Stimulated activated CD8-positive, alpha-beta memory T cell treated with anti-CD3 and anti-CD28 coated beads, Interleukin-12 subunit alpha, Interleukin-12 subunit beta, amount 100 ng/mL, for 4 hours (primary cell): ENCODE measurements at places on chromosomes 6 and 20.
A peak's percentile ranks its signal among the peaks of the same experiment; 100 is the strongest.

DNA sequence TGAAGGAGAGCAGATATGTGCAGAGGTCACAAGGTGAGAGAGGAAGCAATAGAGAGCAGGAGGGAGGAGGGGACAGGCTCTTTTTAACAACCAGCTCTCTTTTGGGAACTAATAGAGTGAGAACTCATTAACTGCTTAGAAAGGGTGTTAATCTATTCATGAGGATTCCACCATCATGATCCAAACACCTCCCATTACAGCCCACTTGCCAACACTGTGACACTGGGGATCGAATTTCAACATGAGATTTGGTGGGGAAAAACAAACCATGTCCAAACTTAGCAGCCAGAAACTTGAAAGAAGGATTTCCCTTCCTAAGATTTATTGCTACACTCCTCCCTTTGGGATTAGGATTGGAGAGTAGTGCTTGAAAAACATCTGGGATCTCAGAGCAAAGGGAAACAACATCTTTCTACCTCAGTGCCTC is 135.5 kb upstream of the PLCB4 start:
- no peak for DNase-seq

- no peak for DNase-seq
Measured at GRCh38 chr20:8425016-8425415, 292.9 kb downstream of the PLCB1 start.

DNA sequence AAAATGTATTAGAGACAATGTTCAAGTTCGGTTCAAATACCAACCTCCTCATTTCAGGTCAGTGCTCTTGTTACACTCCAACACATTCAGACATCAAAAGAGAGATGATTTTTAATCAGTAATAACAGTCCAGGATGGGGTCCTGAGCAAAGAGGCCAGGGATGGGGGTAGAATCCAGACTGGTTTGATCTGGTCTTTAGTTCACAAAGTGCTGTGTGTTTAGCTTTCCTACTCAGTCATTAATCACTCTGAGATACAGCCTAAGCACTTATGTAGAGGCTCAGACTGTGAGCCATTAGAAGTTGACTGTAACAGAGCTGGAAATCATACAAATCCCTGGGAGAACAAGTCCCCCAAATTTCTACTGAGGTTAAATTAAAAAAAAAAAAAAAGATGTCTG is 241.6 kb downstream of the PTPRK start:
- no peak for DNase-seq

GRCh38 chr6:135451617-135452190 is 45.8 kb downstream of the AHI1 start:
- no peak for DNase-seq

- DNase-seq = no peak
Measured at GRCh38 chr6:34383161-34383631, 9.3 kb downstream of the NUDT3 start.

DNA sequence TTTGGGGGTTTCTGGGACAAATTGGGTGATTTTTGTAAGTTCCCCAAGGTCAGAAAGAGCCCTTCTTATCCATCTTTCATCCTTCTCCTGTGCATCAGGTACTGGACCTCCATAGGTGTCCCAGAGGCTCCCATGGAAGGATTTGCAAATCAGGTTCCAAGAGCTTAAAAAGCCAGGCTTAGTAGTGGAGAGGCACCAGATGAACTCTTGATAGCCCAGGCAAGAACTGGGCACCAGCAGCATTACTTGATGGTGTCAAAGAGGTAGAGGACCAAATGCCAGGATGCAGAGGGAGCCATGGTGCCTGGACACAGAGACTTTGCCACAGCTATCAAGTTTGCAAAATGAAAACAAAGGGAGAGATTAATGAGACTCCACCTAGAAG is 20.9 kb upstream of the TRAM2 start:
- no peak for DNase-seq

DNA sequence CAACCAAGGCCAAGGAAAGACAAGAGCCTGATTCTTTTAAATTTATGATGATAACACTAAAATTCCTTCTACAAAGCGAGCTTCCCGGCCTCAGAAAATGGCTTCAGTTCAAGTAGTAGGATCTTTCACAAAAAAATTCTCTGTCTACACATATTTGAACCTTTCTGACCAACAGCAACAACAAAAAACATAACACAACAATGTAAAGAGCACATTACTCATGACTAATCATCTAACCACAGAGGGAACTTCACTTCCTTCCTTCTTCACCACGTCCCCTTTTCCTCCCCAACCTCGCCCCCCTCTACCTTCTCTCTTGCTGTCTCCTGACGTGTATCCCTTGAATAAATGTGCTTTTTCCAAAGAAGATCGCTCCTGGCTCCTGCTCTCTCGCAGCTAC is 228.2 kb downstream of the MYLK4 start:
- no peak for DNase-seq

DNA sequence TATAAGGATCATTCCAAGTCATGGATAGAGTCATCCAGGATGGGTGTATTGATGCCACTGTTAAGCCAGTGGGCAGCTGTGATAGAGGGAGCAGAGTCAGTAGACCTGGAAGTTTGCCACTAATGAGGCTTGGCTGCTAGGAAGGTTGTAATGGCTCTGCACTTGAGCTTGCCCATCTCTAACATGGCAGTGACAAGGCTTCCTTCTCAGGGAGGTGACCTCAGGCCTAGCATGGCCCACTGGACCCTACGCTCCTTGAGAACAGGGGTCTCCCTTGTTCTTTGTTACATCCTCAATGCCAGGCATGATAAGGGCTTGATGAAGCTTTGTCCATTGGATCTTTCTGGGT is 155.1 kb downstream of the CD83 start:
- no peak for DNase-seq

DNA sequence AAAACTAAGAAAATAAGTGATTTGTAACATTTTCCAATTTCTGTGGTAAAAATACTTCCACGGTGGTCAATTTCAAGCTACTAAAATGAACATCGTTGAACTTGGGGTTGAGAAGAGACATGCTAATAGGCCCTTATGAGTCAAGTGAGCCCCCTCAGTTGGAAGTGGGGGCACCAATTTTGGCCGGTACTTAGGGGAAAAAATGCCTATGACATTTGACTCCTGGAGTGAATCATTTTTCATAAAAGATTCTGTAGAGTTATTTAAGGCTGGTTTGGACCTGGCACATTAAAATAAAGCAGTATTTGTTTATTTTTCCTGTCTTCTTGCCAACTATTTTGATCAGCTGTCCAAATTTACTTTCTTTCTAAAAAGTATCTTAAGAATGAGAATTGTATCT is 32.4 kb upstream of the CAP2 start:
- DNase-seq = no peak

- no peak for DNase-seq
Measured at GRCh38 chr6:11021003-11021402, 23.1 kb downstream of the ELOVL2 start.

DNA sequence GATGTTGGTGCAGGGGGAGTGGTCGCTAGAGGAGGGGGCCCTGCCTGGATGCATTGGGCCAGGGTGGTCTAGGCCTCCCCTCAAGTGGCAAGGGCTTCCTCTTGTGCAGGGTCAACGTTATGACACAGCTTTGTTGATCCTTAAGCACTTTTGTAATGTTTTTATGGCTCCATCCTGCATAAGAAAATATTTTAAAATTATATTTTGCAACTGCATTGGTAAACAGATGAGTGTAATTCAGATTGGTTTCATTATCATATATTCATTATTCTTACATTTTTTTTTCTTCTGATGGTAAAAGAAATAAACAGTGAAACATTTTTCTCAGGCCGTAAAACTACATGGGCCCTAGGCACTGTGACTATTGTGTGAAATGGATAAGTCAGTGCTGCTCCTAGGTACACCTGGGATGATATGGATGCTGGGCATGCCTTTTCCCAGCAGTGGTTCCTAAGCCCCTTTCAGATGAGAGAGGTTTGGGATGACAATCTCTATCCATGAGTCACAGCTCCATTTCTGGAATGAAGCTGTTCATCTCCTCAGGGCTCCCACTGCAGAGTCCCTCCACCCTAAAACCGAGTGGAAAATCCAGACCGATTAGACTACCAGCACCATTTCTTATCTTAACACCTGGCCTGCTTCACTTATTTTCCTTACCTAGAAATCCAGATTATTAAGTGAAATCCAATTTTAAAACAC is 5.8 kb upstream of the SIM1 start:
- DNase-seq = no peak

- no peak for DNase-seq
Measured at GRCh38 chr20:47360297-47361056, 4.0 kb upstream of the ZMYND8 start.

DNA sequence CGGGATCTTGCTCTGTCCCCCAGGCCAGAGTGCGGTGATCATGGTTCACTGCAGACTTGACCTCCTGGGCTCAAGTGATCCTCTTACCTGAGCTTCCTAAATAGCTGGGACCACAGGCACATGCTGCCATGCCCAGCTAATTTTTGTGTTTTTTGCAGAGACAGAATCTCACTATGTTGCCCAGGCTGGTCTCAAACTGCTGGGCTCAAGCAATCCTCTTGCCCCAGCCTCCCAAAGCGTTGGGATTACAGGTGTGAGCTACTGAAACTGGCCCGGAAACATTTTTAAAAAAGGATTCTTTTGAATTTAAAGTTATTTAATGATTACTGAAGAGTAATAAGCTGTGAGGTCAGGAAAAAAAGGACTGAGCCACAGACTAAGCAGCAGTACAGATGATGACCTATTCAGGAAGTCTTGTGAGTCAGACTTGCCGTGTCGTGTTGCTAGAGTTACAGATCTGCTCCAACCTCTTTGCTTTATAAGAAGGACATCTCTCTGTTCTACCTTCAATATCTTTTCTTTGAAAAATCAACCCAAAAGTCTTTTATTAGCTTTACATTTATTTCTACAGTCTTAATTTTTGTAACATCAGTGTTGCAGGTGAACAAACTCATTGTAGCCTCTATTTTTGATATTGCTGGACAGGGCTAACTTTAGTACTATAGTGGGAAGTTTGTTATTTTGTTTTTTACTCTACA is 108.7 kb downstream of the NCOA3 start:
- DNase-seq = peak; percentile 55

DNA sequence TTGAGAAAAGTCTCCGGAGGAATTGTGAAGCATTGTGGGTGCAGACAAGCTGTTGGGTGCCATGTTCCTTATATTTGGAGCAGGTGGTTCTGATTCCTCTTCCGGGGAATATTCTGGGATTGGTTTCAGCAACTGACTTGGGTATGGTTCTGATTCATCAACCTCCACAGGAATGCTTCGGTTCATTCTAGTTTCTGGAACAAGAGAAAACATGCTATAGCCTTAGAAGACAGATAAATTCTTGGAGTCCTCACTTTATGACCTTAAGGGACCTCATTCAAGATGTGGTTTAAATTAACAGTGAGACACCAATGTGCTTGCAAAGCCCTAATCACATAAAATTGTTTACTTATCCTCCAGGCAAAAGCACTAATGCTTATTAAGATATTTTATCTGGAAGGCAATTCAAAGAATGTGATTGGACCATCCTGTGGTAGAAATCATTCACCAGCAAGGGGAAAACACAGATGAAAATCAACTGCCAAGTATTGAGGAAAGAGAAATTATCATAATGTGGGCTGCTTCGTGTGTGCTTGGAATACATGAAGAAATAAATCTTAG is 13.7 kb downstream of the TRAF3IP2 start:
- DNase-seq = no peak

GRCh38 chr6:494394-494793 is 102.8 kb downstream of the IRF4 start:
- no peak for DNase-seq

- no peak for DNase-seq
Measured at GRCh38 chr6:83126223-83126622, 58.8 kb downstream of the DOP1A start.

DNA sequence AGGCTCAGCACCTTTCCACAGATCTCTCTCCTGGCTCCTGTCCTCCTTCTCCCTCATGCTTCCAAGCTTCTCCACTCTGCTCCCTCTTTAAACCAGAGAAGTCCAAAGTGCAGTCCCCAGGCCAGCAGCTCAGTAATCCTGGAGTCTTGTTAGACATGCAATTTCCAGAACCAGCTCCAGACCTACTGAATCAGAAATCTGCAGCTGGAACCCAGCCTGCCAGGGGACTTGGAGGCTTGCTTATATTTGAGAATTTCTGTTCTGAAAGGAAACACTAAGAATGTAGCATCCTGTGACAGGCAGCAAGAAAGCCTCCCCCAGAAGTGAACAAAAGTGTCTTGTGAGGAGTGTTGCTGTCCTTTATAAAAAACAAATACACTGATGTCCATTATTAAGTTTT is 438.1 kb downstream of the BCKDHB start:
- DNase-seq = no peak

- no peak for DNase-seq
Measured at GRCh38 chr6:75563032-75563431, 38.6 kb upstream of the SENP6 start.

- no peak for DNase-seq
Measured at GRCh38 chr6:34990971-34991560, 102.0 kb downstream of the ANKS1A start.

DNA sequence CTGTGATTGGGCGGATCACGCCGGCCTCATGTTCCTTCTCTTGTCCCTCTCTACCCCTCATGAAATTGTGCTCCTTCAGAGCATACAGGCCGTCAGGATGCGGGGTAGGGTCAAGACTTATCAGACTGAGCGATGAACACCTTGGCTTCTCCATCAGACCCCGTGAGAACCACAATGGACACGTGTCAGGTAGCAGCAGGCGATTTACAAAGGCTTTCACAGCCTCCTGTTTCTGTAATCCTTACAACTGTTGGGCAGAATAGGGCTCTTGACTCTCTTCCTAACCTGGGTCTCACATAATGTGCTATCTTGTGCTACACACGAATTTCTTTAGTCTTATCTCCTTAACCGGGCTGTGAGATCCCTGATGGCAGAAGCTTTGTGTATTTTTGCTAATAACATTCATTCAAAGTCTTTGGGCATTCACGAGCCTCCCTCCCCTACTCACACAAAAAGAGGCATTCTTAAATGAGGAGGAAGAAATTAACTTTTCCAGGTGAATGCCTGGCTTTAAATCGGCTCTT is 122.9 kb upstream of the SLC22A23 start:
- no peak for DNase-seq

GRCh38 chr6:11221623-11222384 is 10.7 kb downstream of the NEDD9 start:
- no peak for DNase-seq

- DNase-seq = no peak
Measured at GRCh38 chr6:35062676-35063574, 78.2 kb downstream of the TCP11 start.

- no peak for DNase-seq
Measured at GRCh38 chr20:58906894-58907293, 54.4 kb downstream of the GNAS start.

DNA sequence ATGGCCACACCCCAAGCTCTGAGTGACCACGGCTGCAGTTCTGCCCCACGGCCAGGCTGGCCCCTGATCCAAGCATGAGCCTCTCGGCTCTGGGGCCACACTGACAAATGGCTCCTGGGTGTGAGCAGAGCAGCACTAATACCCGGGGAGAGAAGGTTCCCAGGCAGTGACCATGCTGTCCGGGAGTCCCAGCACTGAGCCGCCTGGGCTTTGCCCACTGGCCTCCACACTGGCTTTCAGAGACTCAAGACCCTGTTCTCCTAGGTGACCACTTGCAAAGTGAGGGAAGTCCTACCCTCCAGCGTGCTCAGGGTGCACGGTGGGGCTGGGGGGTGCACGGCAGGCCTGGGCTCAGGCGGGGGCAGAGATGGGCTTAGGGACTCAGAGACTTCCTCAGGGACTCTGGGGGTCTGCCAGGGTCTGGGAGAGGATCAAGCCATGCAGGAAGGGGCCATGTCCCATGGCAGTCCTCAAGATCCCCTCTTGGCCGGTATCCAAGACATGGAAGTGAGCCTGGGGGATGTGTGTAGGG is 220.2 kb upstream of the RNF24 start:
- DNase-seq = no peak

GRCh38 chr20:49248301-49248700 is 29.1 kb downstream of the DDX27 start:
- DNase-seq = no peak
